ENCODE measurements at places on chromosomes 6 and 20.

DNA sequence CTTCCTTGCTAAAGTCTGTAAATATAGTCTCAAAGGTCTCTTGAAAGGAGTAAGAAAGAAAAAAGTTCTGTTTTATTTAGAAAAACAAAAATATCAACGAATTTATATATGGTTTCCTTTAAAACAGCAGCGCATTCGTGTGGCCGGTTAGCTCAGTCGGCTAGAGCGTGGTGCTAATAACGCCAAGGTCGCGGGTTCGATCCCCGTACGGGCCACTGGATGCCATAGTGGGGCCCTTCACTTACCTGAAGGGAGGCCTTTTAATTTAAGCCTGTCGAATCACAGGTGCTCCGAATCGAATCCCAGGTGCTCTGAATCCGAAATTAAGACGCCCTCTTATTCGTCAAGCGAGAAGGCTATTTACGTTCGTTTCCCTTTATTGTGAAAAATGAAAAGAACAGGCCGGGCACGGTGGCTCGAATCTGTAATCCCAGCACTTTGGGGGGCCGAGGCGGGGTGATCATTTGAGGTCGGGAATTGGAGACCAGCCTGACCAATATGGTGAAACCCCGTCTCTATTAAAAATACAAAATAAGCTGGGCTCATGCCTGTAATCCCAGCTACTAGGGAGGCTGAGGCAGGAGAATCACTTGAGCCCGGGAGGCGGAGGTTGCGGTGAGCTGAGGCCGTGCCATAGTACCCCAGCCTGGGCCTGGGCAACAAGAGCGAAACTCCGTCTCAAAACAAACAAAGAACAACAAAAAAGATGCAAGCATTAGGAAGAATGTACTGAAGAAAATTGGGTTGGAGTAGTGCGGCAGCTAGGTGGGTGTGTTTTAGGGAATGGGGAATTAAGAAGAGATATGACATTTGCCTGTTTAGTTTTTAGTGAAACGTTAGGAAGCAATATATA lies 195.8 kb upstream of the ZNF184 start:
- DNase-seq = peak; percentile 79

DNA sequence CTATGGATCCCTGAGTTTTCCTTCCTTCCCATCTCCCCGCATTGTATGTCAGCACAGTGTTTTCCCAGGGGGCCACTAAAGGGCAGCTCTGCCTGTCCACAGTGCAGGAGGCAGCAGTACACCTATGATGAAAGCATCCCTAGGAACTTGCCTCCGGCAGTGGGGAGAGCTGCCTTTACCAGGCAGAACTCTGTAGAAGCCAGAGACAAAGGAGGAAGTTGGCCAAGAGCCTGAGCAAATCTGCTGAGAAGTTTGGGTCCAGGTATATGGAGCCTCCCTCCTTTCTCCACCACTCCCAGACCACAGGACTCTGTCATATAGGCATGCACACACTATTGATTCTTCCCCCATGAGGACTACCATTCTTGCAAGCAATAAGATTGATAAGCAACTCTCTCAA lies 282.7 kb downstream of the TBC1D7 start:
- DNase-seq = no peak

- DNase-seq = no peak
Observed at GRCh38 chr6:30749554-30750378, 5.4 kb upstream of the IER3 start.

DNA sequence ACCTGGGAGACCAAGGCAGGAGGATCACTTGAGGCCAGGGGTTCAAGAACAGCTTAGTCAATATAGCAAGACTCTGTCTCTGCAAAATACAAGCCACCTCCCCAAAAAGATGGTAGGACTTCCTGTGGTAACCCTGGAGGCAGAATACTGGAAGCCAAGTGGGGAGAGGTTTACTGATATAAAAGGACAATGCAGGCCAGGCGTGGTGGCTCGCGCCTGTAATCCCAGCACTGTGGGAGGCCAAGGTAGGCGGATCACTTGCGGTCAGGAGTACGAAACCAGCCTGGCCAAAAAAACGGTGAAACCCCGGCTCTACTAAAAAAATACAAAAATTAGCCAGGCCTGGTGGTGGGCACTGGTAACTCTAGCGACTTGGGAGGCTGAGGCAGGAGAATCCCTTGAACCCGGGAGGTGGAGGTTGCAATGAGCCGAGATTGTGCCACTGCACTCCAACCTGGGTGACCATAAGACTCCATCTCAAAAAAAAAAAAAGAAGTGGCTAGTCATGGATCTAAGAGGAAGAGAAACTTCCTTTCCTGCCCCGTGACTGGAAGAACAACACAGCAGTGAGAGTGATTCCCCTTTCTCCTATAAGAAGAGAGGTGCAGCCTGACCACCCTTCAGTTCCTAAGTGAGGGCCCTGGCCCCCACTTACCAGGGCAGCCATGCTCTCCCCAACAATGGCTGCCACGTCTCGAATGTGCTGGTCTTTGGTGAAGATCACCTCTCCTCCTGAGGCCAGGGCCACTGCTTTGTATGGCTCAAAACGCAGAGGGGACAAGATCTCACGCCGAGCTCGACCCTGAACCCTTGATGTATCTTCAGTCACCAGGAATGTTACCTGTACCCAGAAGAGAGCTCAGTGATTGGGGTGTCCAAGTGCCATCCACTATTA lies 6.2 kb downstream of the SAPCD1 start:
- no peak for DNase-seq

DNA sequence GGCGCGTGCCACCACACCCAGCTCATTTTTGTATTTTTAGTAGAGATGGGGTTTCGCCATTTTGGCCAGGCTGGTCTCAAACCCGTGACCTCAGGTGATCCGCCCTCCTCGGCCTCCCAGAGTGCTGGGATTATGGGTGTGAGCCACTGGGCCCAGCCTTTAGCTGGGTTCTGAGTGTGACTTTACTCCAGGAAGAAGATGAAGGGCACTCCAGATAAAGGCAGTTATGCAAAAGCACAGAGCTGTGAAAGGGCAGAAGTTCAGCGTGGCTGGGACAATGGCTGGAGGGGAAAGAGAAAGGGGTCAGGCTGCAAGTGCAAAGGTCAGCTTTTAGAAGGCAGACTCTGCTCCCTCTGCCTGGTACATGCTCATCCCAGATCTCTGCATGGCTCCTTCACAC lies 39.7 kb downstream of the MAP3K5 start:
- DNase-seq = peak; percentile 48

DNA sequence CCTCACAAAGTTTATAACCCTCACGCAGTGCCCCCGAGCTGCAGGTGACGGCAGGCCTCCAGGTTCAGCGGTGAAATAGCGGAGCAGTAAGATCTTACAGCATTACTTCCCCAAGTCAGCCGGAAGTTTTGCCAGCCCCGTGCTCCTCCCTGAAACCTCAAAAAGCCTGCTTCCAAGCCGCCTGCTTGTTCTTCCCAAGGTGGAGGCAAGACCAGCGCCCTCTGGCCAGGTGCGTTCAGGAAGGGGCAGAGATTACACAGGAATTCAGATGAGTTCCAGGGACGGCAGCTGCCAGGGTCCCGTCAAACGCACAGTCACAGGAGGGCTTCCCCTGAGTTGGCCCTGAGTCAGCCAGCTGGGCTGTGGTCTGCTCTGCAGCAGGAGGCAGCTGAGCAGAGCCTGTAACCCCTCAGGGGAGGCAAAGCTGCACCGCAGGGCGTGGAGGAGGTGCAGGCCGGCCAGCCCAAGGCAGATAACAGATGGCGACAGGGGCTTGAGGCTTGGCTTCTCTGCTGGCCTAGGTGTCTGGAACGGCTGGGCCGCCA lies 124.1 kb upstream of the RPS6KA2 start:
- DNase-seq = no peak

- no peak for DNase-seq
Observed at GRCh38 chr20:51253280-51253679, 230.4 kb upstream of the KCNG1 start.

DNA sequence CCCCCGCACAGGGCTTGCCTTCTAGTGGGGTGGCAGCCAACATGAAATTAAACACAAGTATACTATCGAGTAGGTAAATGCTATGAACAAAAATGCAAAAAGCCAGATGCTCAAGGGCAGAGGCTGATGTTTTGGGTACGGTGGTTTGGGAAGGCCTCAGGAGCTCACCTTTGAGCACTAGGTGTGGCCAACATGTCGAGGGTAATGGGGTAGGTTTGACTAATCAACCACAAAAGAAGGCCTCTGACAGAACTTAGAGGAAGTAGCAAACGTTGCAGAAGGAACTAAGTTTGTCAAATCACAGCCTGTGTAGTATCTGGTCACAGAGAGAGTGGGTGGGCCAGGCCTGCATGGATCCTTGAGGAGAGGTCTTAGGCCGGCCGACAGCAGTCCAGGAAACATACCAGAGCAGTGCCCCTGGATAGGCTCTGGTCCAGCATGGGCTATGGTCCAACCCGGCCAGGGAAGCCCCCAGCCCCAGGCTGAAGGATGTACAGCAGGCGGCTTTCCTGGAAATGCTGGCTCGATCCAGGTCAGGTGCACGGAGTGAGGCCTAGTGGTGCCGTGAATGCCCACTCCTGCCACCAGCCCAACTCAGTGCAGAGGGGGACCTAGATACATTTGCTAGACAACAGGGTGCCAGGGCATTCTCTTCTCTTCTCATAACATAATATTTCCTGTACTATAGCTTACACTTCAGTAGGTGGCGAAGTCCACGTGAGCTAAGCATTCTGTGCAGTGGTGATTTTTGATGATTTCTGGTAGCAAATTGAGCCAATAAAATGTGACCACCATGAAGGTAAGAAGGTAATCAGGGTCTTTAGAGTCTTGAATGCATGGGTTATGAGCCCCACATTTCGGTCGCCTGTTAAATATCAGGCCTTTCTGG lies 56.3 kb upstream of the CD93 start:
- DNase-seq = no peak

DNA sequence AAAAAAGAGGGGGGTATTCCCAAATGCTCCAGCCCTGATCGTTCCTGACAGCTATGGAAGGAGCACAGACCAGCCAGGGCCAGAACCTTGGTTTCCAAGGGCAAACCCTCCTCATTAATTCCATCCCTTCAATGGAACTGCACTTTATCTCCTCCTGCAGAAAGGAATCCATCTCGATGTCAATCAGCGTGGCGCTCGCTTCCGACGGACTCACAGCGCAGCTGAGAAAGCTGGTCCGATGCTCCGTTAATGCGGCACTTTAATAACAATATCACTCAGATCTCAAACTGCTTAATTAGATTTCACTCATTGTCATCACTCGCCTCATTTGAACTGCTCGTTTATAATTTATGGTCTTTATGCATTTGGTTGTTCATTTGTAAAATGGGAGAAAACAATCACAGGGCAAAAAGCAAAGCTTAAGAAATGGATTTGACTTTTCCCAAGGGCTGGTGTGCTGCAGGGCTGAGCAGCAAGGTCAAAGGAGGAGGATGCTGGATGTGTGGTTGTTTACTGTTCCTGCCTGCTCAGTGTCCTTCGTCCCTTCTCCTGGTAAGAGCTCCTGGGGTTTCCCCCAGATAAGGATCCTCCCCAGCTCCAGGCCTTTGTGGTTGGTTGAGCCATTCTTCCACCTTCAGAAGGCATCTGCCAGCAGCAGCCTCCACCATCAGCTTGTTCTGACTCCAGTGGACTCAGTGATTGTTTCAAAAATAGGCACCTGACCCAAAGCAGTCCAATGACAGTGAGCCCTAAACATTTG lies 152.7 kb downstream of the ANKRD60 start:
- DNase-seq = peak; percentile 8

GRCh38 chr6:2639896-2640295 lies 110.8 kb downstream of the MYLK4 start:
- peak; percentile 12 for DNase-seq

DNA sequence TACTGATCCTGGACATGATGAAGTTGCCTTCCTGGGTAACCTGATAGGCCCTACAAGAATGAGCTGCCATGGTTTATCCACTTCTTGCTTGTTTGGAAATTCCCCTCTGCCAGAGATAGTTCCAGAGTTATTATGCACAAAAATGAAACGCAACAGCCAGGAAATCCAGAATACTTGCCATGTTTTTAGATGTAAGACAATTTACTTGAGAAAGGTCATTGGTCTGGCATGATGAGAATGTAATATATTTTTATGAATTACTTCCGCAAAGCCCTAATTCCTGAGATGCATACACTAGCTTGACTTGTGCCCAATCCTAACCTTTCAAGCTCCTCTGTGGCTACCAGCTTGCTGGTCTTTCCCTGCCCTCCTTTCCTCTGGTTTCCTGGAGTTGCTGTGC lies 27.9 kb upstream of the NT5E start:
- no peak for DNase-seq

- DNase-seq = no peak
Observed at GRCh38 chr6:24861934-24862333, 63.2 kb upstream of the ARMH2 start.

DNA sequence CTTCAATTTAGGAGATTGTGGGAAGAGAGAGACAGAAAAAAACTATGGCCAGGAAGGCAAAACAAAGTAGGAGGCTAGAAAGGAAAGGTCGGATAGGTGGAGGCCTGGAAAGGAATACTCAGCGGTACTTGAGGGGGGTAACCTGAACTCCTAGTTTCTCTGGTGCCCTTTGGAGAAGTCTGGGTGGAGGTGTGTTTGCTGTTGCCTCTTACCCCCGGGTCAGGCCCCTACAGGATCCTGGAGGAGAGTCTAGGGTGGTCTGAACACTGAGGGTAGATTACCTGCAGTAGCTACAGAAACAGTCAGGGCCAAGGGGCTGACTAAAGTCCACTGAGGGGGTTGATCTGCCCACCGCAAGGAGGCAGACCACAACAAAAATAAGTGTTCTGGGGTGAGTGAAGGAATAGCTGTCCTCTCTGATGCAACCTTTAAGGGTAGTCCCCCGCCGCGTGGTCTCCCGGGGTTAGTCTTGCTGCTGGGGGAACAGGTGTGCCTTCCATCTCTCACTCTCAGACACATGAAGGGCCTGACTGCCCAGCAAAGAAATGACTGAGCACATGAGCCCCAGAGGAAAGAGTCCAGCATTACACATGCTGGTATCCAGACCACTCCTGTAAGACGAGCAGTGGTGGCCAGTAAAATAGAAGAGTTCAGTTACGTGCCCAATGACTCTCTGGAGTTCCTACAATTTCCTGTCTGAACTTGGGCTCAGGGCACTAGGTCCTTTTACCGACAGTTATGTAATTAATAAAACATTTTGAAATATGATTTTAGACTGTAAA lies 59.5 kb downstream of the MTHFD1L start:
- DNase-seq = no peak

DNA sequence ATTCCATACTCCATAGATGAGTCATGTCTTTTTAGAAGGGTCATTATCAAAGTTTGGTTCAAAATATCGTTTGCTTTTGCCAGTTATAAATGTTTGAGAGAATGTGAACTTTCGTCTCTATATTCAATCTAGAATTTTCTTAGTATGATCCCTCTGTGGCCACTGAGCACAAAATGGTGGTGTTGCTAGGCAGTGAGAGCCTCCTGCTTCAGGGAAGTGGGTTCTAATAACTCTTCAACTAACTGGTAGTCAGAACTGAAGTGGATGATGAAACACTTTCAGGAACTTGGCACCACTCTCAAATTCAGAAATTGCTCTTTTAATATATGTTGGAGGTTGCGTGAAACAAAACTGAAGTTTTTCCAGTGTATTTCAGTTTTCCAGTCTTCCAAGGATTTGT lies 125.0 kb upstream of the DOK5 start:
- no peak for DNase-seq

- no peak for DNase-seq
Observed at GRCh38 chr20:62505337-62506045, 29.7 kb upstream of the GATA5 start.

GRCh38 chr6:73491377-73491776 lies 29.5 kb downstream of the EEF1A1 start:
- DNase-seq = no peak
